CD4-positive, alpha-beta T cell treated with Interferon alpha-2 for 1 hour (primary cell): ENCODE measurements at places on chromosomes 11 and 22.

DNA sequence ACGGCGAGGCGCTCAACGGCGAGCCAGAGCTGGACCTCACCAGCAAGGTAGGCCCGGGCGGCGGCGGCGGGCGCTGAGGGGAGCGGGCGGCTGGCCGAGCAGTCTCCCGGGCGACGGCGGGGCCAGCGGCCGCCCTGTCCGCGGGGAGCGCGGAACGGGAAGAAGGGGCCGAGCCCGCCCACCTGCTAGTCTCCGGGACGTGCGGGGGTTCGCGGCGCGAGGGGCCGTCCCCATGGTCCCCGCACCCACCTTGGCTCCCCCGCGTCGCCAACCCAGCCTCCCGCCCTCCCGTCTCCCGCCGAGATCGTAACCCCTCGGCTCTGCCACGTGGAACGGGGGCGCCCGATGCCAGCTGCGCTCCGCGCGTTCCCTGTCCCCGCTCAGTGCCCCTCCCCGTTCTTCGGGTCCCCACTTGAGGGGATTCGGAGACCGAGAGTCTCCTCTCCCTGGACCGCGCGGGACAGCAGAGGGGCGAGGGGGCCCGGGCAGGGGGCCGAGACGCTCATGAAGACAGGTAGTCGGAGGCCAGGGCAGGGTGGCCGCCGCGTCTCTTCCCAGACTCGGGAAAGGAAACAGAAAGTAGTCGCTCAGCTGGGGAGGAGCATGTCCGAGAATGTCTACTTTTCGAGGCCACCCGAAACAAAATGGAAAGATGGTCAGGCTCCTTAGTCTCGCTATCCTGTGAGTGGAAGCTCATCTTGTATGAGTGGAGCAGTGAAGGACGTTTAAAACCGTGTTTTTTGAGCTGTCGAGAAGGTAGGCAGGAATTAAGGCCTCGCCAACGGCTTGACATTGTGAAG is 557 bp downstream of the GTPBP1 start:
- peak; percentile 41 for DNase-seq

GRCh38 chr11:118763041-118763440 is 27.9 kb downstream of the DDX6 start:
- DNase-seq = no peak

GRCh38 chr11:44788536-44789261 is 61.9 kb downstream of the TSPAN18 start:
- DNase-seq = no peak

GRCh38 chr11:44532809-44533208 is 32.7 kb upstream of the CD82 start:
- no peak for DNase-seq

GRCh38 chr11:110077831-110078325 is 15.3 kb upstream of the ZC3H12C start:
- DNase-seq = no peak

GRCh38 chr11:119367661-119368120 is 13.8 kb downstream of the USP2 start:
- no peak for DNase-seq

- DNase-seq = no peak
Observed at GRCh38 chr11:72274435-72274834, 30.5 kb upstream of the PHOX2A start.

DNA sequence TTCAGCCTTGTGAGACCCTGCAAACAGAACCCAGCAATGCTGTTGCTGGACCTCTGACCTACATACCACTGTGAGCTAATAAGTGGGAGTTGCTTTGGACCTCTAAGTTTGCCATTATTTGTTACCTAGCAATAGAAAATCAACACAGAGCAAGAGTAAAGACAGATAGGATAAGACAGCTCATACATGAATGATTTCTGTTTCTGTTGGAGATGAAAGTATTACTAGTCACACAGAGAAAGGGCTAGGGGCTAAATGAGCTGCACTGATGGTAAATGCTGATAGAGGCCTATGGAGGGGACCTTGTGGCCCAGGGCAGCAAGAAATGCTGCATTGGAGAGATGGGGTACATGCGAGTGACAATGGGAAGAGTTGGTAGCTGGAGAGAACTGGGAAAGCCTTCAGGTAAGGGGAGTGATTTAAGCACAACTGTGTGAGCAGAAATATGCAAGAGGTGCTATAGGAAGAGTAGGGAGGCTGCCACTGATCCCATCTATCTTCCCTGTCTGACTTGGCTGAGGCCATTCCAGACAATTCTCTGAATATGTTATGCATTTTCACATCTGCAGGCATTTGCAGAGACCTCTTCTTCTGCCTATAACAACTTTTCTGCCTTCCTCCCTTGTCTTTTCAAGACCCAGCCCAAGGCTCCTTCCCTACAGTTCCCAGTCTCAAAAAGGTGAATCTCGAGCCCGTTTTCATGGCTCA is 46.1 kb upstream of the SYN3 start:
- DNase-seq = no peak

DNA sequence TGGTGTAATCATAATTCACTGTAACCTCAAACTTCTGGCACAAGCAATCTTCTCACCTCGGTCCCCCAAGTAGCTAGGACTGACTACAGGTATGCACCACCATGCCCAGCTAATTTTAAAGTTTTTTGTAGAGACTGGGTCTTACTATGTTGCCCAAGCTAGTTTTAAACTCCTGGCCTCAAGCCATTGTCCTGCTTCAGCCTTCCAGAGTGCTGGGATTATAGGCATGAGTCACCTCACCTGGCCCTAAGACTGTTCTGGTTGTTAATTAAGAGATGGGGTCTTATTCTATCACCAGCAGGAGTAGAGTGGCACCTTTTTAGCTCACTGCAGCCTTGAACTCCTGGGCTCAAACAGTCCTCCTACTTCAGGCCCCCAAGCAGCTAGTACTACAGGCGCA is 52.0 kb upstream of the DEPDC7 start:
- no peak for DNase-seq

- DNase-seq = no peak
Observed at GRCh38 chr11:68946416-68947090, 34.2 kb downstream of the MRGPRD start.

DNA sequence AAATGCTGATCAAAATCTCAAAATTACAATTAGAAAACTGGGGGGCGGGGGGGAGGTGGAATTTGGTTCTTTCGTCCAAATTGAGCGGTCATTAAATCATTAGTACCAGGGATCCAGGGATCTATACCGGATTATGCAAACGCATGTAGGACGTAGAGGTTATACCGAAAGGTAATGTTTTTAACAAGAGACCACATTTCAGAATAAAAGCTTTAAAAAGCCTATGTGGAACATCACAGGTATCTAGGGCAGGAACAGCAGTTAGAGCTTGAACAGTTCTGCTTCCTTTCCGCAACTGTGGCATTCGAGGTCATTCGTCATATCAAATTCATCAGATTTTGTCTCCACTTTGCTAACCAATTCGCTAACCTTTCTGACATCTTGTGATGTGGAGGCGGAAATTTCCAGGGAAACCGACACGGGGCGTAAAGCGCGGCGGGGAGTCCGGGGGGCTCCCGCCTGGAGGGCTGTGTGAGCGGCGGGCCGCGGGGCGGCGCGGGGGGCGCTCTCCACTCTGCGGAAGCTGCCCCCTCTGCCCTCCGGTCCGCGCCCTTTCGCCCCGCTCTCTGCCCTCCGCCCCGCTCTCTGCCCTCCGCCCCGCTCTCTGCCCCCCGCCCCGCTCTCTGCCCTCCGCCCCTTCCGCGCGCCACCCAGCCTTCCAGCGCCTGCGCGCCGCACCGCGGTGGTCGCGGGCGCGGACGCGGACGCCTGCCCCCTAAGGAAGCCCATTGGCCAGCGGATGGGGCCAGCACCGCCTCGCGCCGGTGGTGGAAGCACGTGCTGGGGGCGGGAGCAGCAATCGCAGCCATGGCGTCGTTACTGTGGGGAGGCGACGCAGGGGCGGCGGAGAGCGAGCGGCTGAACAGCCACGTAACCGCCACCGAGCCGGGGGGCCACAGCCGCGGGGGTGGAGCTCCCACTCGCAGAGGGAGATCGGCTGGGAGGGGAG is at the start of gene DDX25:
Gene DDX25, plus strand, starts transcription at position 798 of the 949 bp plus-strand sequence. Its CDS starts 10 bp downstream, at position 808.
- no peak for DNase-seq

GRCh38 chr11:79276736-79277325 is 164.0 kb downstream of the TENM4 start:
- DNase-seq = no peak

DNA sequence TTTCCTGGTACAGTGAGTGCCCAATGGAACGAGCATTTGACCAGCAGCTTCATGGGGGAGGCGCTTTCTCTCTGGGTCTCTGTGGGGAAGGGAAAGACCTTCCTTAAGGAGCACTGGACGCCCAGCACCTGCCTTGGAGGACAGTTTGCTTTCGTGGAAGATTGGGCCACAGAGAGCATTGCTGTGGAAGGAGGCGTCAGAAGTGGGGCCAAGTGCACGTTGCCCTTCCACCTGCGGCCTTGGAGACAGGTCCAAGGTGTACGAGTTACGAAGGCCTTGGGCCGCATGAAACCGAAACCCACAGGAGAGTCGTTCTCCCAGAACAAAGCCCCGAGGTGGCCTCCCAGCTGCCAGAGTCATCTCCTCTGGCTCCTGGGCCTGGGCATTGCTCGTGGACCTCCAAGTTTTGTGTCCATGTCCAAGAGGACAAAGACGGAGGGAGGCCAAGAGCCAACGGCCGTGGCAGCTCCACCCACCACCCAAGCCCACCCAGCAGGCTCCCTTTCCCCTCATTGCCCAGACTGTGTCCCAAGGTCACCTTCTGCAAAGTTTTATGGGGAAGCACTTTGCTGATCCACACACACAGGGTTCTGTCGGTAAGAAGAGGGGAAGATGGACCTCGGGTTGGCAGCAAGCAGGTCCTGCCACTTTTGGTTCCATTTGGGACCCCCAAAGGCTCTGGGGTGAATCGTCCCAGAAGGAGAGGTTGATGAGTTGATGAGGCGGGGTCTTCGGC is 5.8 kb upstream of the NLRP6 start:
- no peak for DNase-seq

DNA sequence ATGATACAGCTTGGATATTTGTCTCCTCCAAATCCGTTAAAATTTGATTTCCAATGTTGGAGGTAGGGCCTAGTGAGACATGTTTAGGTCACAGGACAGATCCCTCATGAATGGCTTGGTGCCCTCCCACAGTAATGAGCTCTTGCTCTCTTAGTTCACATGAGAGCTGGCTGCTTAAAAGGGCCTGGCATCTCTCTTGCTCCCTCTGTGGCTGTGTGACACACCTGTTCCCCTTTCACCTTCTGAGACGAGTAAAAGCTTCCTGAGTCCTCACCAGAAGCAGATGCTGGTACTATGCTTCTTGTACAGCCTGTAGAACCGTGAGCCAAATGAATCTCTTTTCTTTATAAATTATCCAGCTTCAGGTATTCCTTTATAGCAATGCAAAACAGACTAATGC is 3.5 kb downstream of the VPS37C start:
- no peak for DNase-seq

- no peak for DNase-seq
Observed at GRCh38 chr11:121914508-121915059, 201.4 kb downstream of the BLID start.

GRCh38 chr11:81420668-81421250 is 1312.9 kb downstream of the FAM181B start:
- DNase-seq = no peak

- no peak for DNase-seq
Observed at GRCh38 chr11:117861151-117862018, 15.1 kb downstream of the FXYD6 start.

DNA sequence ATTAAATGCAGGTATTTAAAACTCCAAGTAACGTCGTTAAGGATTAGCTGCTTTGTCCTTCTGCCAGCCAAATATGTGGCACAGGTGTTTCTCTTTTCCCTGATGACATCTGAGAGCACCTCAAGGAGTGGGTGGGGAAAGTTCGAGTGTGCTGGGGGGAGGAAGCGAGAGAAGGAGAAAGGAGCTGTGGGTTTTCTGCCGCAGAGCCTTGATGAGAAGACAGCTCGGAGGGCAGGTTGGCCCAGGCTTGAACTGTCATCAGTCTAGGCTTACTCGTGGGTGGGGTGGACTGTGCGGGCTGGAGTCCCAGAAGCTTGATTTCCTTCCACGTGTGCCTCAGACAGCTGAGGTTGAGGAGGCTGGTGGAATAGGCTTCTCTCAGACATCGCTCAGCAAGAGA is 15.2 kb upstream of the SORL1-AS1 start:
- peak; percentile 76 for DNase-seq

DNA sequence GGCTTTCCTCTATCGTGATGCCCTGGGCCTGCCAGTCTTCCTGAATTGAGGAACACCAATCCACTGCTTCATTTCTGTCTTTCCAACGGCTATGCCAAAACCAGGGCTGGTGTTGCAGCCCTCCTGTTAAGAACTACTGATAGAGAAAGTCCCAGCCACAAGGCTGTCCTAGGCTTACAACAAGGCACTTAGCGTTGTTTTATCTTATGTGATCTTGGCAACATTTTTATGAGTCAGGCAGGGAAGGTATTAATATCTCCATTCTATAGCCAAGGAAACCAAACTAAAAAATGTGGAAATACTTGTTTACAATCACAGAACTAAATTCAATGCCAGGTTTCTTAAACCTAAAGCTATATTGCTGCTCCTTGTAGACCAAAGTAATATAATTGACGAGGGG is 89.9 kb upstream of the AMOTL1 start:
- DNase-seq = no peak

DNA sequence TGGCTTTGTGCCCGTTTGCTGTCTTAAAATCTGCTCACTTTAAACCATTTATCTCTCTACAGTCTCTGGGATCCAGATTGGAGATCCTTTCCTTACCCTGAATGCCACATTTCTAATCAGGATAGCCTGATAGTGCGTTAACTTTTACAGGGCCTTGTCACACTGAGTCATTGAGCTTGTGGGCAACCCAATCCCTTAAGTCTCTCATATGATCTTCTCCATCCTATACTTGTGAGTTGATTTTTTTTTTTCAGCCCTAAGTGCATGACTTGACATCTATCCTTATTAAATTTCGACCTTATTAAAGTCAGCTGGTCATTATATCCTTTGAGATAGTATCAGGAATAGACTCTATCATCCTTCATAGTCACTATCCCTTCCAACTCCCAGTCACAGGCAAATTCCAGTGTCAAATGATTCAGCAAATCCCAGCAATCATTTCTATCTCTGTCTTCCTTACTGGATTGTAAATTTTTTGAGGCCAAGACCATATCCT is 57.7 kb downstream of the TEAD1 start:
- no peak for DNase-seq

- no peak for DNase-seq
Observed at GRCh38 chr11:99489581-99489980, 468.8 kb downstream of the CNTN5 start.

DNA sequence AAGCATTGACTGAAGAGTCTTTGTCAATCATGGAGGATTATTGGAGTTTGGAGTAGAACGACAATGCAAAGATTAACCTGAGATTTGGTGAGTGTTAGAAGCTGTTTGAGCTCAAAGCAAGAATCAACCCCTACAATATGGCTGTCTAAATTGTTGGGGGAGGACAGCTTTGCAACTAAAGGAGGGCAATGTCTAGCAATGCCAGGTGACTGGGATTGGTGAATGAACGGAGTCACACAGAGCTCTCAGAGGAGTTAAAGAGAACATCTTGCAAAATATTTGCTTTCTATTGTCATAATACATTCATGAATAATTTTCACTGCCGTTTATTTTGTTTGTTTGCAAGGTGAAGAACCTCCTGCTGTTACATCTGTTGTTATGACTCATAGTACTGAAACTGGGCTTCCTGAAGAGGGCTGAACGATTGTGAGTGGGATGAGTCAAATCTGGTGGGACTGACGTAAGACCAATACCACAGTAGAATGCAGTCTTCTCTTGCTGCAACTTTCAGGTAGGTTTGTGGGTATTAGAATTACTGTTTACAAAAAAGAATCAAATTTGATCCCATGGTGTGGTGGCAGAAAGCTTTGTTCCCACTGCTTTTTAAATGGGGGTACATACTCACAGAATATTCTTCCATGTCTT is 281.9 kb downstream of the CADM1 start:
- peak; percentile 4 for DNase-seq
